ENCODE measurements at places on chromosomes 16 and 17. TPM values are rescaled to one million over a fixed set of nuclear protein-coding genes. Genes with fewer than 3 reads are reported as not detected.

The KLHL10 gene
- not detected for total RNA-seq

GRCh38 chr17:5115673-5116651 is at the start of gene USP6:
Gene USP6 (plus strand): TSS chr17:5116032. CDS start chr17:5130368, 14,336 bp downstream.
- DNase-seq, result peak; percentile 73

The GPR142 gene
- not detected for total RNA-seq

The RDM1 gene
- total RNA-seq, result not detected

DNA sequence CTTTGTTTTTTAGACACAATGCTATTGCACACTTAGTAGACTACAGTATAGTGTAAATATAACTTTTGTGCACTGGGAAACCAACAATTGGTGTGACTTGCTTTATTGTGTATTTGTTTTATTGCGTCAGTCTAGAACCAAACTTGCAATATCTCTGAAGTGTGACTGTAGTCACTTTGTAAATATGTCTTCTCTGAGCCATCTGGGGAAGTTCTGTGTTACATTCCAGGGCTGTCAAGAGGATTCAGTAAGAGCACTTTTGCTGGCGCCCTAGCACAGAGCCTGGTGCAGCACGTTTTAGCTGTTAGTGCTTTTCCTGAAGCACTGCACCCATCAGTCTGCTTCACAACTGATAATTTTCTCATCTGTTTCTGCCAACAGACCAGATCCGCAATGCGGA is 73.2 kb downstream of the NT5M start:
- no peak for DNase-seq

DNA sequence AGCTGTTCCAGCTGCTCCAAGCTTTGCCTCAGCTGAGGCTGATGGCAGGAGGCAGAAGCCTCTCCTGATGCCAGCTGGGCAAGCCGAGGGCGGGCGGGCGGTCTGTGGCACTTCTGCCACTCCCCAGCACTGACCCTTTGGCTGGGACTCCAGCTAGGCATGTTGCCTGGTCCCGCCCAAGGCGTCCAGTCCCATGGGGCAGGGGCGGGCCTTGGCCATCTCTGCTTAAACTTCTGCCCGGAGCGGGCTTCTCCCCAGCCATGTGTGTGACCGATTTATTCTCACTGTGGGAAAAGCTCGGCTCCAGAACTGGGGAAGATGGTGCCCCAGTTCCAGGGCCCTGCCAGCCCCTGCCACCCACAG is 349.1 kb downstream of the SEC14L1 start:
- peak; percentile 96 for DNase-seq

The THOC6 gene
- total RNA-seq, result 23.8 TPM

The EIF3CL gene
- 132 TPM for total RNA-seq

- no peak for DNase-seq
These were observed 24.0 kb downstream of the IGF2BP1 start for GRCh38 chr17:49021095-49021767.

DNA sequence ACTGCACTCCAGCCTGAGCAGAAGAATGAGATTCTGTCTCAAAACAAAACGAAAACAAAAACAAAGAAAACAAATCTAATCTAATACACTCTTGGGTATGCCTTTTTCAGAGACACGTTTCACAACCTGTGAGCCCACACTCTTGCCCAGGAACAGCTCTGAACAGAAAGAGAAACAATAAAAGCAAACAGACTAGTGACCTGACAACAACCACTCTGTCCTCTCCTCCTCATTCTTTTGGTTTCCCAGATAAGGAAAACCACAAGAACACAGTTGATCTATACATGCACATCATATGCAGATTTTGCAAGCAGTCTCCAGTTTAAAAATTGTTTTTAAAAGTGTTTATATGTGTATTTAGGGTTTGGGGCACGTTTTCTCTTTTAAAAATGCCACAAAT is 1.3 kb downstream of the MKS1 start:
- no peak for DNase-seq

The ABAT gene
- 0.75 TPM for total RNA-seq

The NUBP2 gene
- 163 TPM for total RNA-seq

The ASB16 gene
- total RNA-seq, result 30.6 TPM

DNA sequence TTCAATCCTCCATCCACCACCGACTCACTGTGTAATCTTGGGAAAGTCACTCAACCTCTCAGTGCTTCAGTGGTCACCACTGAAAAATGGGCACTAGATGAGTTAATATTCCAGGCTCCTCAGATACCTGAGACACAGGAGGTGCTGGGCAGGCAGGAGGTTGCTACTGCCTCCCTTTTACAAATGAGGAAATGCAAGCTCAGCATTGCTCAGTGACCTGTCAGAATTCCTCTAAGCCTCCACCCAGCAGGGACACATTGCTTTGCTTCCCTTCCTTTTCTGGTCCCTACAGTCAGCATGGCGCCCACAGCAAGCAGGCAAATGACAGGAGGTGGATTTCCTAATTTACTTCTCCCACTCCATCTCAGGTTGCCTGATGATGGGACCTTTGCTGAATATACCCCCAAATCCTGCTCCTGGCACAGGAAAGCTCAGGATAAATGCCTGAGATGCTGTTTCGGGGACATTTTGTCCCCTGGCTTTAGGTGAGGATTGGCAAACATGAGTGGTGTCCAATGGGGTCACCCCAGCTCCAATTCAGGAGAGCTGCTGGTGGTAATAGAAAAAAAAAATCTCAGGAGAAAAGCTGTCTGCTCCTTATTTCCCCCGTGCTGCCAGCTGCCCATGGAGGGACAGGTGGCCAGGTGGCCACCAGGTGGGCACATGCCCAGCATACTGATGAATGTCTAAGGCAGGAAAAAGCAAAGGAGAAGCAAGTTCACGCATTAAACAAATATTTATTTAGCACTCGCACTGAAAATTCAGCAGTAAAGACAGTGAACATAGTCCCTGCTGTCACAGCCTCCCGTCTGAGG is 5.0 kb upstream of the KRT13 start:
- DNase-seq, result no peak

DNA sequence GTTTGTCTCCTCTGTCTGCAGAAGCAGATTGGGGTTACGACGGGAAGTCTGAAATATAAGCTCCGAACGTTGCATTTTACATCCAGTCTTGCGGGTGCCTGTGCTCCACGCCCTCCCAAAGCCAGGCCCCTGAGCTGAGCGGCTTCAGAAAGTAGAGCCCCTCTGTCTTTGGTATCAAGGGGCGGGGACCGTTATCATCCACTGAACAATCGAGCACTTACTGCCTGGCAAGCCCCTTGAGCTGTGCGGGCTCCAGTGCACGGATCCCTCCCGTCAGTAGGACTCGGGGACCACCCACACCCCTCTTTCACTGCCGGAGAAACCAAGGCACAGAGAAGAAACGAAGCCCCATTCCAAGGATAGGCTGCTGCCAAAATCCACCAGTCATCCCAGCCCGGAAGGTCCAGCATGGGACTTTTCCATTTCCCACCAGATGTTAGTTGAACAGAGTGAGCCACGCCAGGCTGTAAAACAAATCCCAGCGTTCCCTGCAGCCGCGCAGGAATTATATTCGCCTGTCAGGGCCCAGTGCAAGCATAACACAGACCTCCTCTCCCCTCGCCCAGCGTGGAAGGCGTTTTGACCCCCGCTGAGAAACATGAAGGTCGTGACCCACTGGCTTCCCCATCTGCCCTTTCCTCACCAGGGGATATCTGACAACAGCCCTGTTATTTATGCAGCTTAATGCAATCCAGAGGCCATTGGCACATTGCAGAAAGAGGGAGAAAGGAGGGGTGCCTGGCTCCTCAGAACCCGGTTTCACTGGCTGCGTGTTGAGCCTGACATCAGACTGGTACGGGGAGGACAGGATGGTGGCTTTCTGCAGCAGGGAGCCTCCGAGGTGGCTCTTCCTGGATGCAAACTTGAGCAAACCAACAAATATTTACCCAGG is 212.2 kb upstream of the FOXF1 start:
- DNase-seq, result no peak

The MYH8 gene
- 0.75 TPM for total RNA-seq

The EPOP gene
- total RNA-seq, result 0.75 TPM

GRCh38 chr16:64206862-64207261 is 915.0 kb downstream of the CDH11 start:
- no peak for DNase-seq

The NR1D1 gene
- total RNA-seq, result 16.0 TPM

Measured in gastrocnemius medialis (tissue), 4 donors.